ENCODE measurements at places on chromosomes 2 and 18.
A peak's percentile ranks its signal among the peaks of the same experiment; 100 is the strongest.

- DNase-seq, result no peak
Measured at GRCh38 chr2:215811409-215812345, 201.7 kb downstream of the MREG start.

GRCh38 chr2:191115804-191116203 is 35.0 kb downstream of the STAT4 start:
- peak; percentile 41 for DNase-seq

- no peak for DNase-seq
Measured at GRCh38 chr2:145644820-145645302, 1124.9 kb upstream of the ZEB2 start.

- DNase-seq, result peak; percentile 89
Measured at GRCh38 chr2:225889452-225889851, 489.9 kb downstream of the NYAP2 start.

DNA sequence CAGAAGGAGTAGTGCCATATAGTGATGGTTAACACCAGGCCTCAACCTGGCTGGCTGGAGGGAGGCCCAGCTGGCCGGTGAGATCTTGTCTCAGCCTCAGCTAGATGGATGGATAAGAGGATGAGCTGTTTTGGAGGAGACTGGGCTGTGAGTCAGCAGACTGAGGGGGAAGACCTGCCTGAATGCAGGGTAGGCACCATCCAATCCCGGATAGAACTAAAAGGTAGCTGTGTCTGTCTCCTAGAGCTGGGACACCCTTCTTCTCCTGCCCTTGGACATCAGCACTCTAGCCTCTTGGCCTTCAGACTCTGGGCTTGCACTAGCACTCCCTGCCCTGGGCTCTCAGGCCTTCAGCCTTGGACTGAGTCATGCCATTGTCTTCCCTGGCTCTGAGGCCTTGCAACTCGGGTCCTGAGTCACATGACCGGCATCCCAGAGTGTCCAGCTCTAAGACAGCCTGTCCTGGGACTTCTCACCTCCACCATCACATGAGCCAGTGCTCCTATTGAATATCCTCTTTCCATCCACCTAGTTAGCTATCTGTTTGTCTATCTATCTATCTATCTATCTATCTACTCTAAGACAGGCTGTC is 131.3 kb downstream of the TPO start:
- peak; percentile 28 for DNase-seq

DNA sequence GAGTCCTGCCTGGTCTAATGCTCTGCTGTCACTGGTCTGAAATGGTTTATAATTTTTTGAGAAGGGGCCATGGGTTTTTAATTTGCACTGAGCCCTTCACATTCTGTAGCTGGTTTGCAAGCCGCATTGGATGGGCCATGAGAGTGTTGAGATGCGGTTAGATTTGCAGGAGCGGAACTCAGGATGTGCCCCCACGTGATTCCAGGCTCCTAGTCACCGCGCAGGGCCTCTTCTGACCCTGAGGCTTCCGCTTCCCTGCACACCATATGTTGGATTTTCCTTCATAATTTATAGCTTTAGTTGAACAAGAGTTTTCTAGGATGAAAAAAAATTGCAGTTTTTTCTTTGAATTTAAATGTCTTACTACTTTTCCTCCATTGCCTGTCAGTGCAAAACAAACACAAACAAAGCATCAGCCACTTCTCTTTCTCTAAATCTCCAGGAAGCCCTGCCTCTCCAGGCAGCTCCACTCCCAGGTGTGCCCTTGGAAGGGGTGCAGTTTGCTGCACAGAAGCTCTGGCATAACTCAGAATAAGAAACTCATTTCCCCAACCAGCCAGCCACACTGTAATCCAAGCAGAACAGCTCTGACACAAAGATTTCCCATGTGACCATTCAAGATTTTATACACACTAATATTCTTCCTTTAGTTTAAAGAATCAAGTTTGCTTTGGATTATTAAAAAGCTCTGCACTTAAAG is 18.4 kb upstream of the TPO start:
- DNase-seq, result no peak

- no peak for DNase-seq
Measured at GRCh38 chr2:203599509-203599908, 64.4 kb upstream of the RAPH1 start.

- DNase-seq, result no peak
Measured at GRCh38 chr2:103437161-103437560, 675.3 kb downstream of the TMEM182 start.

- peak; percentile 36 for DNase-seq
Measured at GRCh38 chr18:9058406-9058805, 44.1 kb upstream of the NDUFV2 start.

- DNase-seq, result no peak
Measured at GRCh38 chr2:231928901-231929725, 2.9 kb upstream of the NPPC start.

DNA sequence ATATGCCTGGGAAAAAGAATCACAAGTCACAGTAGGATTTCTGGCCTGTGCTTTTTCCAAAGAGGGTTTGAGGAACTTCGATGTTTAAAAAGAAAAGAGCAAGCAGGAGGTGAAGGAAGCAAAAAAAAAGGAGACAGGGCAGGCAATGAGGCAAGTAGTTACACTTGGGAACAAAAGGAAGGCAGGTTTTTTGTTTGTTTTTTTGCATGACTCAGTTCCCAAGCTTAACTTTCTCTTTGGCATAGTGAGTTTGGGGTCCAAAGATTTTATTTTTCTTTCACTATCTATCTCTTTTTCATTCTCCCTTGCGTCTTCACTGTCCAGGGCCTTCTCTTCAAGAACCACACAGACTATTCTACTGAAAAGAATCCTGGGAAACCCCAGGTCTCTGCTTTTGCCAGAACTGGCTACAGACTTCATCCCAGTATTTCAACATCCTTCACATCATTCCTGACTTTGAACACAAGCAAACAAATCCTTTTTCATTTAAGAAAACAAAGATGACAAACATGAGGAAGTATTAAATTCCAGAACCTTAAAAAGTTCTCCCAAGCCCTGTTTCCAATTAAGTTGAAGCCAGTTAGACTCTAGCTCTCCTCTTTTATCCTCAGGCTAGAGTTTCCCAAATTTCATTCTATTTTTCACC is 210.7 kb upstream of the RND3 start:
- no peak for DNase-seq

DNA sequence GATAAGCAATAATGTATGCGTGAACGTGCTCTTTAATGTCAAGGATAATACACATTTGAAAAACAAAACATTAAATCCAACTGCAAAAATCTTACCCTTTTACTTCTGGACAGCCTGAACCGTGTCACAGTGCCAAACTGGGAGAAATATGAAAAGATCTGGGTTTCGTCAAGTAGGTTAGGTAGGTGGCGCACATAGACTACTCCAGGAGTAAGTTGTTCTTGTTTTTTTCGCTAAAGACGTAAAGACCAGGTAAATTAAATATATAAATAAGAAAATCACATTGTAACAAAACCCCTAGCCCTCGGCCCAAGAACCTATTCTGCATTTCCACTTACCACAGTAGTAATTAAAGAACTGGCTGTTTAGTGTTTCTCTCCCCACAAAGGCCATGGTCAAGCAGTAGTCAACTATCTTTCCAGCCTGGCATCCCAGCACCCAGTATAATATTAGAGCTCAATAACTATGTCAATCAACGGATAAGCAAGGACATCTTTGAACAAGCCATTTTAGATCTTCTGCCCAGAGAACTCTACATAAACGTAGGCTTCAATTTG is 1.1 kb downstream of the NIFK start:
- peak; percentile 35 for DNase-seq

DNA sequence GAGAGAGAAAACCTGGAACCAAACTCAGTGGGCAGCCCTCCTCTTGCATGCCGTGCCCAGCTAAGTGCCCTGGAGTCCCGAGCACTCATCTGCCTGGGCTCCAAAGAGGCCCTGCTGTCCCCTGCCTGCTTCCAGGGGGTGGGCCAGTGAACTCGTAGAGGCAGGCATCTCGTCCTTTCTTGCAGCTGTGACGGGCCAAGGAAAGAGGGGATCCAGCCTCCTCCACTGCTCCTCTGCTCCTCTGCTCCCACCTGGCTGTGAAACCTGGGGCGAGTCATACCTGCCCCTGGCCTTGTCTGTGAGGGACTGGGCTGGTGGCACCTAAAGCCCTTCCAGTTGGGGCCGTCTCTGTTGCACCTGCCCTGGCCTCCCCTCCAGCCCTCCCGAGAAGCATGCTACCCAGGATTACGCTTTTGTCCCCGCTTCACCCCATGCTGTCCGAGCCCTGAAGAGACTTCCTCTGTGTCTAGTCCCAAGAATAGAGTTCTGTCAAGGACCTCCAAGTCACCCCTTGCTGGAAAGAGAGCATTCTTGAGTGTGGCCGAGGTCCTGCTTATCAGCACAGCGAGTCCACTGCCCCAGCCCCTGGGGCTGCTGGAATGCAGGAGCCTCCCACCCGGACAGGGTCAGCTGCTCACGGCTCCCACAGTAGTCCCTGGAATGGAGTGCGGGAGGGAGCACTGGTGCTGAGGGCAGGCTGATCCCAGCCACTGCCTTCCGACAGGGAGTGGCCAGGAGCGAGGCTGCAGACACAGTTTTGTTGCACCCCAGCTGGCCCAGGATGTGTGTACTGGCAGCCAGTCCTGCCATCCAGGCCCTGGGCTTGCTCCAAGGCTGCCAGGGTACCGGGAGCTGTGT is 14.3 kb downstream of the KCNK3 start:
- peak; percentile 27 for DNase-seq

GRCh38 chr18:75076286-75076685 is 132.7 kb downstream of the PTGR3 start:
- no peak for DNase-seq

DNA sequence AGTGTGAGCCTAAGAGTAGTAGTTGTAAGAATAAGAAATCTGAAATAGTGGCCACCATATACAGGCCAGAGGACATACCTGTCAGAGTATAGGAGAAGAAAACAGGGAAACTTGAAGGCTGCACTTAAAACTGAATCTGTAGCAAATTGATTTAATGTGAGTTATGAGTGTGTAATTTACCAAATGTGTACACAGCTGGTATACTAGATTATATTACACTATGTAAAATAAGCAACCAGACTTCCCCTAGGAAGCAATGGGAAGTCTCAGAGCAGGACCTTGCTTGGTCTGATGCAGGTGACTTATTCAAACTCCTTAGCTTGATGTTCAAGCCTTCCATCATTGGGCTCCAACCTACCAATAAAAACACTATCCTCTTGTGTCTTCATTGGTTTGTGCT is 17.3 kb upstream of the EPC2 start:
- no peak for DNase-seq

- DNase-seq, result no peak
Measured at GRCh38 chr18:39863916-39864315, 2091.1 kb upstream of the PIK3C3 start.
